Psoas muscle (tissue), 8 donors: ENCODE measurements at places on chromosomes 4 and X. TPM values are rescaled to one million over a fixed set of nuclear protein-coding genes. Genes with fewer than 3 reads are reported as not detected.

Gene IDUA
- polyA plus RNA-seq, result 1.9 TPM

Gene CLNK
- not detected for polyA plus RNA-seq

GRCh38 chr4:10783351-10783750 lies 98.8 kb upstream of the CLNK start:
- no peak for DNase-seq

Gene ENAM
- 0.08 TPM for polyA plus RNA-seq

DNA sequence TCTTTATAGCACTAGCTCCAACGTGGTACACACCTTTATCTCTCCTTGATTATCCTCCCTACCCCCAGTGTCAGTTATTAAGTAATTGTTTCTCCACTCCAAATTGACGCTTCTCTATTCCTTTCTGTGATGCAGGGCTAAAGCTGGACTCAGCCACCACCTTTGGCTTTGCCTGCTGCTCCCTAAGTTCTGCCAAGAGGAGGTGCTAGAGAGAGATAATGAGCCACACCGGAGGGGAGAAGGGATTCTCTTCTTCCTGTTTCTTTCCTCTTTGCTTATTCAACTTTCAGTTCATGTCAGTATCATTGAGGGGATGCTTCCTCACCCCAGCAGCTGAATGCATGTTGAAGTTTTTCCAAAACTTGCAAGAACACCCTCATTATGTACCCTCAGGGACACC lies 176.5 kb downstream of the GBA3 start:
- no peak for DNase-seq
